Retinal pigment epithelial cell (primary cell): ENCODE measurements at places on chromosomes 5 and 9.
A peak's percentile ranks its signal among the peaks of the same experiment; 100 is the strongest.

DNA sequence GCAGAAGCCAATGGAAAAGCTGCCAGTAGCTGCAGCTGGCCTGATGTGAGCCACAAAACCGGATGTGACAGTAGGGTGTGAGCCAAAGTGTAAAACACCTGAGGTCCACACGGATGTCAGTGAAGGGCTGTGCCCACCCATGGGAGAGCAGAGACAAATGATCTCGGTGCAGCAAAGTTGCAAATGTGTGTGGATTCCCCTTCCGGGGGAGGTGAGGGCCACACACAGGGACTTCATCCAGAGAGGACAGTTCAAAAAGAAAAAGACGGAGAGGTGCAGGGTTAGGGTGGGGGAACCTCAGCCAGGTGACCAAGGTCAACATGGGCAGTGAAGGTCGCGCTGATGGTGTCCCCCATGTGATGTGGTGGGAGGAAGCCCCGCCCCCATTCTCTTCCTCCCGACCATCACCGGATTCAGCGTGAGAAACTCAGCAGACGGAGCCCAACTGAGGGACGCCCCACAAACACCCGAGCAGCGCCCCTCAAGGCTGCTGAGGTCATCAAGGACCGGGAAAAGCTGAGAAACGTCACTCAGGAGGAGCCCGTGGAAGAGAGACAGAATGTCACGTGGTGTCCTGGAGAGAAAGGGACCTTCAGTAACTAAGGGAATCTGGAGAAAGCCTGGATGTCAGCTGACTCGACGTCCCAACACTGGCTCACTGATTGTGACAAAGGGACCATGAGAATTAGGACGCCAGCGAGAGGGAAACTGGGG lies 11.4 kb upstream of the PTGDS start:
- DNase-seq: no peak

DNA sequence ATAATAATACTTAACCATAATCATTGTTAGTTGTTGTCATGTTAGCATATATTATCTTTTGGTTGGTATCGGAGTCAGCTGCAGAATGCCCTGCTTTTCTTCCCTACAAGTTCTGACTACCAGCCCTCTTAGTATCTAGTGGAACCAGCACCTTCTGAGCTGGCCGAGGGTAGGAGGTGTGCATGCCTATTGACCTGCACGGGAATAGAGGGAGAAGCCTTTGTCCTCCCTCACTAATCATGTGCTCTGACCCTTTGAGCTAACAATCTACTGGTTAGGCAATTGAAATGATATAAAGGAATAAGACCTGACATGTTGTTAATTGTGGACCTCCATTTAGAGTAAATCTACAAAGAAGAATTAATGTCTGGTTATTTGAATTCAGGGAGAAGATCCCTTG lies 4.1 kb downstream of the PCSK5 start:
- no peak for DNase-seq

GRCh38 chr5:36241631-36242533 lies at the start of gene NADK2:
NADK2 (minus strand) TSS chr5:36241925; CDS start chr5:36241798, 127 bp downstream.
- peak; percentile 82 for DNase-seq

DNA sequence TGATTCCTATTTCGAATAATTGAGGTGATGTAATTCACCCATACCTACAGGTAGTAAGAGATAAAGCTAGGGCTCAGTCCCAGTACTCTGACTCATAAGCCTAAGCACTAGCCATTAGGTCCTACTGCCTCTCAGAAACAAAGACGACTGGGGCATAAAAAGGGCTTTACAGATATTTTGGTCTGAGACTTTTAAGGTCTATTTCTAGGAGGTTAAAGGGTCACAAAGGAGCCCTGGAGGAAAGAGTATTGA lies 69.8 kb downstream of the SGCD start:
- no peak for DNase-seq

DNA sequence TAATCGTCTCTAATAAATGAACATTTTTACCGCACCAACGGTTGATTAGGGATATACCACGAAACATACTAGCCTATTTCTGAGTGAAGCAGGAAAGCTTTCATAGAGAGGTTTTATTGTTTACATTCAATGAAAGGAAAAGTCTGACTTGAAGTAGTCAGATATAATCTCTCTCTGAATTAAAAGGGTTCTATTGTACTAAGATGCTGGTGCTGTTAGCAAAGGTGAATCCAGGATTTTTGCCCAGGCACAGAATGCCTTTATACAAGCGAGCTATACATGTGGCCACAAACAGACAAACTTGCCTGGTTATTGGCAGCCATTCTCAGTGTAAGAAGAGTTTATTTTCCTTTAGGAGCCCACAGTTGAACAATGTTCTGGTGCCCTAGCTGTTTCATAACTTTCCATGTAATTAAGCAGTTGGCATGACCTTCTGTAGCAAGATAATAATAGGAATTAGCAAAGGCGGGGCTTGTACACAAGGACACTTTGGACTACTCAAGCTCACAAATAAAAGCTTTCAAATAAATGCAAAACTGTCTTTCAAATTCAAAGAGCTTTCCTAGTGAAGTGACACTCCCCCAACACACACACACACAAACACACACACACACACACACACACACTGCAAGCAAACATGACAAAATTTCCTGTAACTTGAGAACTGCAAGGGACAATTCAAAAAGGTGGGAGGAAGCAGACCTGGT lies 198.7 kb upstream of the MAP3K1 start:
- no peak for DNase-seq

DNA sequence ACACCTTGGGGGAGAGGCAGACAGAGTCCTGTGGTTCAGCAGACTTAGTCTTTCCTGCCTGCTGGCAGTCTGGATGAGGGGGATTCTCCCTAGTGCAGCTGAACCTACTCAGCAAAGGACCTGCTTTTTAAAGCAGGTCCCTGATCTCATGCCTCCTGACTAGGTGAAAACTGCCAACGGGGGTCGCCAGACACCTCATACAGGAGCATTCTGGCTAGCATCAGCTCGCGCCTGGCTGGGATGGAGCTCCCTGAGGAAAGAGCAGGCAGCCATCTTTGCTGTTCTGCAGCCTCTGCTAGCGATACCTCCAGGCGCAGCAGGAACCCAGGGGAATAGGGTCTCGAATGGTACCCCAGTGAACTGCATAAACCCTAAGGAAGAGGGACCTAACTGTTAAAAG lies 225.2 kb downstream of the CDH9 start:
- no peak for DNase-seq

- no peak for DNase-seq
Measured at GRCh38 chr5:126624534-126624933, 23.8 kb downstream of the PHAX start.

GRCh38 chr9:99211746-99212145 lies 10.0 kb downstream of the ALG2 start:
- no peak for DNase-seq

DNA sequence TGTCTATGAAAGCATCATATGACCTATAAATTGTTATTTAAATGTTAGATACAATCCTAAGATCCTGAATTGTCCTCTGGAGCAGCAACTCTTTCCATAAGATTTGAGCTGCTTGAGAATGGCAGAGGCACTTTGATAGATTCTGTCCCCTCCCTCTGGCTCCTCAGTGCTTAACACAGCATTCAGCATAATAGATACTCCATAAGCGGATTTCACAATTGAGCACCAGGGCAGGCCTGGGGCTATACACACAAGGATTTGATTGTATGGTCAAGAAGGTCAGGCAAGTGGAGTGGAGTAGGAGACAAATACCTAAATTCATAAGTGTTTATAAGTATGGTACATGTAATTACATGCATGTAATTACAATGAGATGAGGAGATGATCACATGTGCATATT lies 96.3 kb downstream of the FOXD1 start:
- no peak for DNase-seq

DNA sequence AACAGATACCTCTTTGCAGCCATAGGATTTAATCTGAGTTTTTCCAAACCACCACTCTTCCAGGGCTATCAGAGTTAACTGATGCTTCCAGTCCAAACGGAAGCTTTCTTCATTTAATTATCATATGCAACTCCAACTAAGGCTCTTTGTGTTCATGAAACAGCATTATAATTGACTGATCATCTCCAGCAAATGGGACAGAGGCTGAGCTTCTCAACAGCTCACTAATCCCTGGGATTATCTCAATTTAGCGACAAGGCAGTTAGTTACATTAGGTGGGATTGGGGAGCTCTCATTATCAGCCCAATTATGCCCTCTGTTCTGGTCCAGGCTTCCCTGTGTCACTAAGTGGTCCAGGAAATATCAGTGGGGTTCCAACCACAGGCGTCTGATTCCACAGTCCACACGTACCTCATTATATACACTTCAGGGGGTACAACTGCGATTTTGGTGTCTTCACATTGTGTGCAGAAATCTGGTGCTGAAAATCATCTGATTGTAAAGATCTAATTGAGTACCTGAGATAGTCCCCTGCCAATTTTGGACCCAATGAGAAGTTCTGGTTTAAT lies 313.5 kb upstream of the PANK3 start:
- DNase-seq: no peak
